ENCODE measurements at places on chromosomes 16 and 17.
A peak's percentile ranks its signal among the peaks of the same experiment; 100 is the strongest.

DNA sequence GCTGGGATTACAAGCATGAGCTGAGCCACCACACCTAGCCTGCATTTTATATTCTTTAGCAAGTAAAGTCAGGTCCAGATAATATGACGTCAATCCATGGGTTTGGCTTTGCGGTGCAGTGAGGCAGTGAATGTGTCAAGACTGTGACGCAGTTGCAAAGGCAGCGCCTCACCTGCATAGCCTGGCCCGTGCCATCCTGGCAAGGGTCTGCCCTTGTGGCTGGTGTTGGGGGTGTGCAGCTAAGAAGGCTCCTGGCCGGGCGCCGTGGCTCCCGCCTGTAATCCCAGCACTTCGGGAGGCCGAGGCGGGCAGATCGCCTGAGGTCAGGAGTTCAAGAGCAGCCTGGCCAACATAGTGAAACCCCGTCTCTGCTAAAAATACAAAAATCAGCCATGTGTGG is 7.0 kb downstream of the PDF start:
- DNase-seq = no peak

- no peak for DNase-seq
These were observed 203.4 kb upstream of the FOXF1 start for GRCh38 chr16:86306811-86307513.

GRCh38 chr17:40021451-40021971 is 6.3 kb downstream of the CSF3 start:
- DNase-seq = no peak

DNA sequence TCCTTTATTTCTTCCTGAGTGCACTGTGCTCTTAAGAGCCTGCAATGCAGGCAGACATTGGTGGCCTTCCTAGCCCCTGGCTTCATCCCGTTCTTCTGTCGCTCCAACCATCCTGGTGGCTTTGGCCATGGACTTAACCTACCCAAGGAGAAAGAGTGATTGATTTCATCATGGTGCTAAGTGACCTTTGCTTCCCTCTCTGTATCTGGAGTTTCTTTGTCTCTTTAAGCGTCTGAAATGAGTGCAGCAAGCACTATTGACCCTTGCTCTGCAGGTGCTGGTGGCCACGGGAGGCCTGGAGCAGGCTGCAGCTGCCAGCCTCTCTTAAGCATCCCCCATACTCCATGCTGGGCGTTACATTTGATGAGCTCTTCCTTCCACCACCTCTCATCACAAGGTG is 60.5 kb downstream of the RAP1GAP2 start:
- no peak for DNase-seq

DNA sequence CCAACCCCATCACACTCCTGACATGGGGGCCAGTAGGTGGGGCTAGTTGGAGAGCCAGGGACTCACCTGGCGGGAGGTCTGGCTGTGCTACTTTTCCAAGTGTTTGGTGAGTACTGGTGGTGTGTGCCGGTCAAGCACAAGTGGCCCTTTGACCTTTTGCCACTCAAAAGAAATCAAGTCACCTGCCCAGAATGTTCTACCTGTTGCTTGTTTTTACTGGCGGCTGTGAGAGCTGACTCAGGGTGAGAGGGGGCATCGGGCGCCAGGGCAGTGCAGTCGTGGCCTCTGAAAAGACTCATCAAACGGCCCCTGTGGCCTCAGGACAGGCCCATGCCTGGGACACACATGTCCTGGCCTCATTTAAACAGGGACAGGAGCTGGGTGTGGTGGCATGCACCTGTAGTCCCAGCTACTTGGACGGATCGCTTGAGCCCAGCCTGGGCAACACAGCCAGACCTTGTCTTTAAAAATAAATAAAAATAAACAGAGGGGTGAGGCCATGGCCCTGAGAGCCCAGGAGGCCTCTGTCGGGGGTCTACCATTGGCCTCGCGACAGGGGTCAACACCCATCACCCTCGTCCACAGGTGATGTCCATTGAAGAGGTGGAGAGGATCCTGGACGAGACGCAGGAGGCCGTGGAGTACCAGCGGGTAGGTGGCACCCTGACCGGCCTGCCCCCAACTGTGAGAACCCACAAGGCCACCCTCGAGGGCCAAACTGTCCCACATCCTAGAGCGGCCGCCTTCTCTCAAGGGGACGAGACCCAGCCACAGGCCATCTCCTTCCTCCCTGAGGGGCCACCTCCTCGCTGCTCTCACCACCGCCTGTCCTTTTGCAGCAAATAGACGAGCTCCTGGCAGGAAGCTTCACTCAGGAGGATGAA is 5.0 kb downstream of the CHMP6 start:
- no peak for DNase-seq

DNA sequence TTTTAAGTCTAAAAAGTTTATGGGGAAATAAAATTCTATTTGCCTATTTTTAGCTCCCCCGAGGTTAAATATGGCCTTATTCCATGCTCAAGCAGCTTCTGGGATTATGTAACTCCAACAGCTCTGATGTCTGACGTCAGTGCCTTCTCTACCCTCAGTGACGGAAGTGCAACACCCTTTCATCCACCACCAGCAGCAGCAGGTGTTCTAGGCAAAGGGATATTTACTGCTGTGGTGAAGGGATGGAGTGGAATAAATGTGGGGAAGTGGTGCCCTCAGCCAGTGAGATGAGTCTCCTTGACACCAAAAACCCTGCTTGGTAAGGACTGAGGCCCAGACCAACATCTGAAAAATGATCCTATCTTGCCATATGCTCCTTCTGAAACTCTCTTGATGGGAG is 247.4 kb downstream of the SHISA9 start:
- no peak for DNase-seq

- no peak for DNase-seq
These were observed 23.7 kb downstream of the TSPOAP1 start for GRCh38 chr17:58304750-58305486.

GRCh38 chr17:36057911-36058310 is 6.2 kb upstream of the CCL18 start:
- no peak for DNase-seq

DNA sequence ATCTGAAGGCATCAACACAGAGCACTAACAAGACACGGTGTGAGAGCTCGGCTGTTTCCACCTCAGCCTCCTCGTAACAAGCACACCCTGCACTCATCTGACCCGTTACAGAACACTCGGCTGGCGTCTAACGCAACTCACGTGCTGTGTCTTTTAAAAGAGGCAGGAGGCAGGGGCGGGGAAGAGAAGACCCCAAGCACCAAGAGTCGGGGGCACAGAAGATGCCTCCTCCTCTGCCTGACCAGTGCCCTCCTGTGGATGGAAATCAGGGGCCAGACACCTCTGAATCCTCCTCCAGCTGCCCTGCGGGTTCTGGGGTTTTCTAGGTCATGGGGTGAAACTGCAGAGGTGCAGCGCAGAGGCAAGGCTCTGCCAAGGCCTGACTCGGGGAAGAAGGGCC is 74.3 kb downstream of the ZNF778 start:
- DNase-seq = no peak

GRCh38 chr17:732067-732901 is at the start of gene TLCD3A:
Gene TLCD3A, plus strand, starts transcription at chr17:732596. Its CDS starts 52 bp downstream, at chr17:732648.
- DNase-seq = peak; percentile 6

DNA sequence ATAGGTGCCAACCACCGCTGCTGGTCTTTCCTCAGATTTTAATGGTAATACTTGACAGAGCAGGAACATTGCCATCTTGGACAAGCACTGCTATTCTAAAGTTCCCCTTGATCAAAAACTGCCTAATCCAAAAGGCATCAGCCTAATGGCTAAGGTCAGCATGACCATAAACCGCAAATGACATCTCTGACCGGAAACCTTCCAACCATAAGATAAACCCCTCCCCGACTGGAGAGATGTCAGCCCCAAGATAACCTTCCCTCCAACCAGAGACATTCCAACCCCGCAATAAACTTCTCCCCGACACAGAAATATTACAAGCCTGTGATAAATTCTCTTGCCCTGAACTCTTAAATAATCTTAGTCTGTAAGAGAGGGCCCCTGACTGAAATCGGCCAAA is 7.4 kb upstream of the DHX40 start:
- DNase-seq = no peak

DNA sequence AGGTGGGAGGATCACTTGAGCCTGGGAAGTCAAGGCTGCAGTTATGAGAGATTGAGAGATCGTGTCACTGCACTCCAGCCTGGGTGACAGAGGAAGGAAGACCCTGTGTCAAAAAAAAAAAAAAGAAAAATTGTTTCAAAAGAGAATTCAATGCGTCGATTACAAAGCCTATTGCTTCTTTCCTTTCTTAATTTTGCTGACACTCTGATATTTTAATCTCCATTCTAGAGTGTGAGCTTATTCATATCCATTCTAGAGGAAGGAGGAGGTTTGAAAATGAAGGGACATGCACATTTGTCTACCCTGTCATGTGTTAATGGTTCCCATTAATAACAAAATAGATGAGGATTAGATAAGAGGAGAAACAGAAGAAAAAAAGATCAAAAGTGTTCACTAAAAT is 63.1 kb downstream of the PCTP start:
- DNase-seq = no peak

- no peak for DNase-seq
These were observed 27.8 kb downstream of the KNOP1 start for GRCh38 chr16:19690196-19690595.

GRCh38 chr16:57824888-57825287 is 22.6 kb upstream of the KIFC3 start:
- no peak for DNase-seq

DNA sequence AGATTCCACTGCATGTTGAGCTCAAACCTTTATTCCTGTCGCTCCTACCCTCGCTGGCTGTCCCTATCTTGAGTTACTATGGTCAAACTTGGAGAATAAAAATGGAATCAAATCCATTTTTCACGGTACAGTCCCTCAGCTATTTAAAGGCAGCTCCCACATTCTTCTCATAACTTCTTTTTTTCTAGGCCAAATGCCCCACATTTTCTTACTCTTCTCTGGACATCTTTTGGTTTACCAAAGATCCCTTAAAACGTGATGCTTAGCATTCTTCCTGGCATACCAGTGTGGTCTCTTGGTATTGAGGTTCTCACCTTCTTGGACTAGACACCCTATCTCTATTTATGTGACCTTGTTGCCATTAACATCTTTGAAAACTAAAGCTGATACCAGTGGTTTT is 48.3 kb upstream of the MAF start:
- no peak for DNase-seq

DNA sequence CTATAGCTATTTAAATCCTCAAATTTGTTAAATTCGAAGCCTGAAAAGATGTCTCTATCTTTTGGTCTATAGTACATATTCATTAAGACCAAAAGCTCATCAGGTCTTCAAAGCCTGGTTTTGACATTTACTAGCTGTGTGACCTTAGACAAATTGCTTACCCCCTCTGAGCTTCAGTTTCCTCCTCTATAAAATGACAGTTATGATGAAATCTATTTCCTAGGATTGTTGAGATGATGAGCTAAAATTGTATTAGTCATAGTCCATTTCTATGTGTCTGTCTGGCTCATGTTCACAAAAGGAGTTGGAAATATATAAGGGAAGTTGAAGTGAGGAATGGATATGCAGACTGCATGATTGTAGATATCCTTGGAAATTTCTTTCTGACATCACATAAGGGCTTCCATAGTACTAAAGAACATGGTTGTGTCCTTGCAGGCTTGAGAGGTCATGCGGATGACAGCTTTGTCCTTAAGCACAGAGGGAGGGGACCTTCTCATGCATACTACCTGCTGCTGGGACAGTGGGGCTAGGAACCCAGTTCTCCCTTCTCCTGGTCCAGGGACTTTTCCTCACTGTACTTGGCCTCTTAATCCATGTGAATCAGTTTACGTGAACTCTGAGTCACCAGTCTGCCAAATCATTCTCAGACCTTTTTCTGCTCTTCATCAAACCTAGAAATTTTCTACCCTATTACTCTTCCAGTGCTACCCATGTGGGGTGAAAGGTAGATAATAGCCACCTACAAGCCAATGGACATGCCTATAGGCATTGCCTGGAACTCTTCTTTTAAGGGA is 487.5 kb upstream of the SALL1 start:
- DNase-seq = no peak

- DNase-seq = no peak
These were observed 193.8 kb downstream of the TMEM114 start for GRCh38 chr16:8396463-8396862.

- DNase-seq = no peak
These were observed 35.6 kb downstream of the CCDC42 start for GRCh38 chr17:8709006-8709405.

GRCh38 chr16:50596762-50597450 is 48.7 kb downstream of the NKD1 start:
- no peak for DNase-seq

DNA sequence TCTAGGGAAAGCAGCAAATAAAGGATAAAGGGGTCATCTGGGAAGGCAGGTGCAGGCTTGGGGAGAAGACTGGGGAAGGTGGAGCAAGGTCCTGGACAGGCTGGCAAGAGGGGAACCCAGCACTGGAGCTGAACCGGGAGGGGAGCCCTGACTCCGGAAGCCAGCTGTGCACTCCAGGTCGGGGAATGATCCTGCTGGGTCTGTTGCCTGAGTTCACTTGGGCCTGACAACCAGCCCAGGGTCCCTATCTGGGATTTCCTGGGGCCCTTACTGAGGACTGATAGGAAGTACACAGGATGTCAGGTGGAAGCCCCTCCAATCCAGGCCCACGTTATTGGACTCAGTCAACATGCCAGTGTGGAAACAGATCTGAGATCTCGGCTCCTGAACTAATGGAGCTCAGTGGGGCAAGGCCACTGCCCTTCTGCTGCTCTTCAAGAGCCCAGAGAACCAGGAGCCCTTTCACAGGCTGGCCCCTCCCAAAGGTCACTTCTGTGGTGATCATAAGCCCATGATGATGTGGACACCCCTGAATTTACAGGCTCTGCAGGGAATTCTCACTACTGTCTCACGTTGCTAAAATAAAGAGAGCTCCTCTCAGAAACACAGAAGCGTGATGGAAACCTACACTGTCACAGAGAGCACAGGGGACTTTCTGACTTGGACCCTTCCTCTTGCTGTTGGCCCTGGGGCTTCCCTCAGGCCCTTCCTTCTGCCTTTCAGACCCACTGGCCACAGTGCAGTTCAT is 19.9 kb upstream of the PITPNM3 start:
- DNase-seq = no peak

DNA sequence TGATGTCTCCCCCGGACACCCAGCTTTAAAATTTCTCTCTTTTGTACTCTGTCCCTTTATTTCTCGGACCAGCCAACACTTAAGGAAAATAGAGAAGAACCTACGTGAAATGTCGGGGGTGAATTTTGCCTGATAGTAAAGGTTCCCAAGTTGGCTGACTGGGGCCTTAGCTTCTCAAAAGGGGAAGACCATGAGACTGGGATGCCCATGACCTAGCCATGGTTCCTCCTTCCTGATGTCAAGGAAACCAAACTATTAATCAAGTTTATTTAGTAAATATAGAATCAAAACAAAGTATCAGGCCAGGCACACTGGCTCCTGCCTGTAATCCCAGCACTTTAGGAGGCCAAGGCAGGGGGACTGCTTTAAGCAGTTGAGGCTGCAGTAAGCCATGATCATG is 2.4 kb upstream of the EIF1 start:
- peak; percentile 15 for DNase-seq

GRCh38 chr16:88650749-88651275 is at the start of gene CYBA:
Gene CYBA, minus strand, starts transcription at chr16:88651053. Its CDS starts 40 bp downstream, at chr16:88651013.
- DNase-seq = peak; percentile 90

DNA sequence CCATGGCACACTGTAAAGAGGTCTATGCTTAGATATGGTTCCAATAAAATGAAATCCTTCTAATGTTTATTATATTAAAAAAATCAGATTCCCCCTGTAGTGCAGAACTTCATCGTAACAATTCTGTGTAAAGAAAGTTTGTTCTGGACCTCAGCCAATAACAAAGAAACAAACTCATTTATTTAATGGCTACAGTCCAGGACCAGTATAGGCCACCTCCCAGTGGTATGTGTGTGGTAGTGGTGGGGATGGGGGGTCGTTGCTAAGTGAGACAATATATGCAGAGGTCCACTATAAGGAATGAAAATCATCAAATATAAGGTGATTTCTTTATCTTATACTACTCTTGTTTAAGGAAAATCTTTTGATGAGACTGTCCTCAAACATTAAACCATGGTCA is 136.4 kb downstream of the CDK5R1 start:
- no peak for DNase-seq

All from CD4-positive, alpha-beta T cell treated with Interferon alpha-2 for 1 hour (primary cell).